Activated naive CD4-positive, alpha-beta T cell treated with anti-CD3 and anti-CD28 coated beads for 36 hours (primary cell): ENCODE measurements at places on chromosomes 7 and 10. TPM values are rescaled to one million over a fixed set of nuclear protein-coding genes. Genes with fewer than 3 reads are reported as not detected.

Gene TRIM50
- total RNA-seq = not detected

Gene SPAM1
- total RNA-seq = not detected

Gene C10orf105
- 0.32 TPM for total RNA-seq

Gene CNTNAP2
- total RNA-seq = not detected

Gene OSBPL3
- 25.1 TPM for total RNA-seq

Gene TNPO3
- 66.4 TPM for total RNA-seq

Gene OPALIN
- not detected for total RNA-seq

Gene HOXA9
- total RNA-seq = not detected

Gene HIBADH
- total RNA-seq = 22.5 TPM

Gene IGFBP3
- total RNA-seq = not detected

Gene PDK4
- total RNA-seq = not detected

Gene PRRT4
- 0.40 TPM for total RNA-seq

Gene MOGAT3
- total RNA-seq = not detected

Gene CCDC126
- 5.7 TPM for total RNA-seq

Gene SFRP5
- not detected for total RNA-seq

Gene MMP21
- total RNA-seq = not detected

Gene LRRTM3
- not detected for total RNA-seq

Gene FAM25A
- total RNA-seq = not detected

Gene LRRC18
- not detected for total RNA-seq

Gene TACC2
- total RNA-seq = not detected

Gene ZNF438
- 2.6 TPM for total RNA-seq

Gene OR2A12
- total RNA-seq = not detected

Gene DIP2C
- total RNA-seq = 0.91 TPM

Gene FAM131B
- 1.7 TPM for total RNA-seq

Gene IFIT1
- total RNA-seq = 6.0 TPM

Gene NEURL1
- 1.3 TPM for total RNA-seq

Gene CTAGE4
- 1.5 TPM for total RNA-seq

Gene THSD7A
- total RNA-seq = not detected

Gene GPR85
- total RNA-seq = not detected

Gene RBM20
- total RNA-seq = 0.50 TPM

Gene FOXP2
- not detected for total RNA-seq

Gene LIPK
- not detected for total RNA-seq

Gene IGFBP1
- not detected for total RNA-seq

Gene SEMA4G
- total RNA-seq = 0.59 TPM

Gene KIAA1217
- 0.57 TPM for total RNA-seq

Gene GNGT1
- total RNA-seq = not detected

Gene PRLHR
- not detected for total RNA-seq

Gene FANK1
- total RNA-seq = 0.38 TPM

Gene C7orf57
- total RNA-seq = 0.44 TPM

Gene NRG3
- total RNA-seq = not detected

Gene GRB10
- 30.4 TPM for total RNA-seq

Gene LIPM
- total RNA-seq = not detected

Gene TCAF2
- 31.4 TPM for total RNA-seq

Gene FAM185A
- 6.3 TPM for total RNA-seq

Gene UTF1
- total RNA-seq = not detected
